ENCODE measurements at places on chromosomes 6 and 20. TPM values are rescaled to one million over a fixed set of nuclear protein-coding genes. Genes with fewer than 3 reads are reported as not detected.

GRCh38 chr6:105872249-105872648 lies 213.9 kb upstream of the PRDM1 start:
- DNase-seq: no peak
- H3K4me1 ChIP-seq: peaks cover 29% of the 10 kb centered on the region
- H3K36me3 ChIP-seq: no peaks in the 10 kb centered on the region
- H3K27ac ChIP-seq: no peak overlapping the region

DNA sequence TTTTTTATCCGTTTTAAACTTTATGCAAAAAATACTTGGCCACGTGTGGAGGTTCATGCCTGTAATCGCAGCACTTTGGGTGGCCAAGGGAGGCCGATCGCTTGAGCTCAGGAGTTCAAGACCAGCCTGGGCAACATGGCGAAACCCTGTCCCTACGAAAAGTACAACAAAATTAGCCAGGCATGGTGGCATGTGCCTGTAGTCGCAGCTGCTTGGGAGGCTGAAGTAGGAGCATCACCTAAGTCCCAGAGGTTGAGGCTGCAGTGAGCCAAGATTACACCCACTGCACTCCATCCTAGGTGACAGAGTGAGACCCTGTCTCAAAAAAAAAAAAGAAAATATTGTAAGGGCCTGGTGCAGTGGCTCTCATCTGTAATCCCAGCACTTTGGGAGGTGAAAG lies 45.0 kb downstream of the CSE1L start:
- DNase-seq: no peak
- no peak overlapping the region for H3K4me3 ChIP-seq
- H3K4me1 ChIP-seq: no peaks in the 10 kb centered on the region

DNA sequence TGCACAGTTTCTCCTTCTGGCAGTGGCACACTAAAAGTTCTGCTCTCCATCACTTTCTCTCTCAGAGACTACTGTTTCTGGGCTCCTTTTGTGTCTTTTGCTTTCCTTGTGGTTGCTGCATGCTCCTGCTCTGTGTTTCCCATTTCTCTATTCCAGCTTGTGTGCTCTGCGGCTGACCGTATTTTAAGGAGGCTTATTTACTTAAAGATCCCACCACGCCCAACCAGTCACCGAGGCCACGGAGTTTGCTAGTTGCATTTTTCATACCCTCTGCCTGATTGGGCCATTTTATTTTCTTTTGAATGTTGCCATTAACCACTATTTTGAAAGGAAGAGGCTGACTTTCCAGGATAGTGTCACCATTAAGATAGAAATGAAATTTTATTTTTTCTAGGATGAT lies 626.4 kb upstream of the MMS22L start:
- no peak for DNase-seq
- peaks cover 35% of the 10 kb centered on the region for H3K36me3 ChIP-seq
- peaks cover 6% of the 10 kb centered on the region for H3K4me1 ChIP-seq
- H3K27ac ChIP-seq: no peak overlapping the region
- H3K27me3 ChIP-seq: no peaks in the 10 kb centered on the region

DNA sequence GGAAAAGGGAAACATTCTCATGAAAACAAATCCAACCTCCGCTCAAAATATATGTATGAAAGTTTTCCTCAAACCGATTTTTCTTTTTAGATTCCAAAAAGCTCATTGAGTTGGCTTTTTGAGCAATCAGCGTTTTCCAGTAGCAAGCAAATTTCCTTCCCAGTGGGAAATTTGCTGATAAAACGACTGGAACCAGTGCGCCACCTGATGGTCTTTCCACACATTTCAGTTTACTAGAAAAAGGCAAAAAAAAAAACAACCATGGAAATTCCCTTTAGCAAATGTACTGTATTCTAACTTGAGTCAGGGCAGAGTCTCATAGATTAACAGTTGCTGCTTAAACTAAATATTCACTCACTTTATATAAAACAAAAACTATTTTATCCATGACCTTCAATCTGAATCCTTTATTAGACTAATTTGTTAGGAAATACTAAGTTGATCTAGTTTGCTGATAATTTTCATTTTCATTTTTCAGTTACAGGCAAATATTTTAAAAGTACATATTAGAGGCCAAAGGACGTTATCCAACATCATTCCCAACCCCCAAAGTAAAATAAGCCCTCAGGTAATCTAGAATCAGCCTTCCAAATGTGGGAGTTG lies 271.5 kb downstream of the FOXA2 start:
- peaks cover 18% of the 10 kb centered on the region for H3K4me1 ChIP-seq
- no peak overlapping the region for H3K4me3 ChIP-seq
- peaks cover 4% of the 10 kb centered on the region for H3K27me3 ChIP-seq

DNA sequence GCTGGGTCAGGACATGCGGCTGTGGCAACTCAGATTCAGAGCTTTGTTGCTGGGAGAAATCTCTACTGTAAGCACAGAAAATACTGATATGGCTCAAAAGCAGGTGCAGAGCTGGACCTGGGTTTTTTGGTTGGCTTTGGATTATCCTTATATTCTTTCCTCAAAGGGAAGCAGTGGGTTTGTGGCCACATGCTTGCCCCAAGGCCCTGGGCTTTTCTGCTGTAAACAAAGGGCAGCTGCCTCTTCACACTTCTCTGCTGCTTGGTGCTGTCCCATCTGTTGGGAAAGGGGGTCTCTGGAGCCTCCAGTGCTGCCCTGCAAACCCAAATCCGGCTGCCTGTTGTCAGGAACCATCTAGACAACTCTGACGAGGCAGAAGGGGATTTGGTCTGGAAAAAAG lies 52.4 kb downstream of the ANKRD6 start:
- H3K4me1 ChIP-seq: peaks cover 36% of the 10 kb centered on the region
- no peak for DNase-seq
- no peak overlapping the region for H3K4me3 ChIP-seq
- no peaks in the 10 kb centered on the region for H3K36me3 ChIP-seq
- H3K27ac ChIP-seq: no peak overlapping the region
- H3K27me3 ChIP-seq: no peaks in the 10 kb centered on the region

GRCh38 chr6:38573801-38574395 lies 65.8 kb downstream of the BTBD9 start:
- no peaks in the 10 kb centered on the region for H3K36me3 ChIP-seq
- H3K27ac ChIP-seq: no peak overlapping the region
- H3K4me1 ChIP-seq: peaks cover 10% of the 10 kb centered on the region
- no peak overlapping the region for H3K4me3 ChIP-seq

The ROMO1 gene
- total RNA-seq: 213 TPM

The YWHAB gene
- total RNA-seq: 216 TPM

The COL11A2 gene
- 4.4 TPM for total RNA-seq

The OTOR gene
- total RNA-seq: not detected

The LPIN3 gene
- total RNA-seq: 8.5 TPM

All from WTC11 (cell line).